Fibroblast of lung (primary cell): ENCODE measurements at places on chromosomes 6 and 20. TPM values are rescaled to one million over a fixed set of nuclear protein-coding genes. Genes with fewer than 3 reads are reported as not detected.
A peak's percentile ranks its signal among the peaks of the same experiment; 100 is the strongest.

The SAMD5 gene
- total RNA-seq, result 3.1 and 4.0 TPM in 2 replicates

The ZDHHC14 gene
- 3.5 and 4.6 TPM in 2 replicates for total RNA-seq

The MMP24 gene
- total RNA-seq, result under 0.01 and 0.17 TPM in 2 replicates

The BACH2 gene
- total RNA-seq, result 1.5 and 2.6 TPM in 2 replicates

The GPLD1 gene
- total RNA-seq, result under 0.01 TPM in 2 replicates

The SAPCD1 gene
- total RNA-seq, result 0.26 and 0.50 TPM in 2 replicates

GRCh38 chr20:54172856-54173652 is 732 bp downstream of the CYP24A1 start:
- DNase-seq, result peak; percentile 46

DNA sequence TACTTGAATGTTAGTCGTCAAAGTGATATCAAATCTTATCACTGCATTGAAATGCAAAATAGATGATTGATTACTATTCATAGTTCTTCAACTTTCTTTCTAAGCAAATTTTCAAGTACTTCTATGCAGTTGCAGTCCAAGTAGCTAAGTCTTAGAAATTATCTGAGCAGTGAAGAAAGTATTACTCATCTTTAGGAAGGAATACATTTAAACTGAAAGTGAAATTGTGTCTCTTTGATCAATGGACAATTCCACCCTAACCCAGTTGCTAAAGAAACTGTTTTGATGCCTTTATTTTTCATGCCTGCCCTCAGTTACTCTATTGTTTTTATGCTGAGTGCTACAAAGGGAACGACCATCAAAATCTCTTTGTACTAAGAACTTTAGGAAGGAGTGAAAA is 337.4 kb downstream of the GRIK2 start:
- peak; percentile 32 for DNase-seq

GRCh38 chr6:139550361-139550760 is 175.9 kb upstream of the CITED2 start:
- DNase-seq, result no peak

- DNase-seq, result no peak
These were observed 80.1 kb downstream of the GMDS start for GRCh38 chr6:2165286-2165685.

- DNase-seq, result no peak
These were observed 8.0 kb upstream of the SLC17A3 start for GRCh38 chr6:25882051-25882496.

DNA sequence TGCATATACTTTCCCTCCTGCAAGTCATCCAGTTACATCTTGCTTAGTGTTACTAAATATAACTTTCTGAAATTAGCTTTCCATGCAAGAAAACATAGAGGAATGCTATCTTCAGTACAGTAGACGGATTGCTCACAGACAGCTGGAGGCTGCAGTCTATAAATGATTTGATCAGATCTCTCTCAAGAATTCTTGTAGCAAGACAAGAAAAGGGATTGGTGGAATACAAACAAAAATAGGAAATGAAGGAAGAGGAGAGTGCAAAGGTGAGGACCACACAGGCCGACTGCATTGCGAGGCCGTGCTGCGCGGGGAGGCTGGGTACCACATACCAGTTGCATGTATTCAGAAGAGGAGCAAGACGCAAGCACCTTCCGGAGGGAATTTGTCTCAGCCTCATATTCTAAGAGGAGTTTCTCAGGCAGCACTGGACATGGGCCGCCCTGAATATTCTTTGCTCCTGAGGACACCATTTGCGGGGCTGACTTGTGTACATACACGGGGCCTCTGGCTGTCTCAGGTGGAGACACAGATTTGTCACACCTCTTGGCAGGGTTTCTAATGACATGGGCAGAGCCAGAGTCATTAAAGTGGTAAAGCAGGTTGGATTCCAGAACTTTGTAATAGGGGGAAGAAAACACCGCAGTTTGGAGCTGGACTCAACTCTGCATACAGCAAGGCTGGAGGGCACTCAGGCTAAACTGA is 22.7 kb upstream of the KIF25 start:
- DNase-seq, result peak; percentile 16

GRCh38 chr6:16894301-16894700 is 133.0 kb upstream of the ATXN1 start:
- no peak for DNase-seq

DNA sequence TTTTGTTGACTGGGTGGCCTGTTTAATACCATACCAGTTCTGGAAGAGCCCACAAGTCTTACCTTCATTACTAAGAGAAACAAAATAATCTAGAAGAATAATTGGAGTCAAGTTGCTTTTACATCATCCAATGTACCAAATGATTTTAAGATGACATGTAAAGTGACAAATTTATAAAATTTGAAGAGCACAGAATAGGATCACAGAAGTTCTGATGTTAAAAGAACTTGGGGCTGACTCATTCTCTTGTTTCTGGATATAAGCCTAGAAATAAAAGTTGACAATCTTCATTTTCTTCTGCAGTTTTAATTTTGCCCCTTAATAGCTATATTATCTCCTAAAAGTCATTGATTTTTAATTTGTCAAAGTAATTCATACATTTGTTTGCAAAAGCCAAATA is 317.5 kb upstream of the MARCKS start:
- DNase-seq, result peak; percentile 30

GRCh38 chr6:112205427-112206109 is 48.8 kb downstream of the LAMA4 start:
- no peak for DNase-seq

- peak; percentile 60 for DNase-seq
These were observed 33.0 kb downstream of the MRAP2 start for GRCh38 chr6:84066536-84066935.

DNA sequence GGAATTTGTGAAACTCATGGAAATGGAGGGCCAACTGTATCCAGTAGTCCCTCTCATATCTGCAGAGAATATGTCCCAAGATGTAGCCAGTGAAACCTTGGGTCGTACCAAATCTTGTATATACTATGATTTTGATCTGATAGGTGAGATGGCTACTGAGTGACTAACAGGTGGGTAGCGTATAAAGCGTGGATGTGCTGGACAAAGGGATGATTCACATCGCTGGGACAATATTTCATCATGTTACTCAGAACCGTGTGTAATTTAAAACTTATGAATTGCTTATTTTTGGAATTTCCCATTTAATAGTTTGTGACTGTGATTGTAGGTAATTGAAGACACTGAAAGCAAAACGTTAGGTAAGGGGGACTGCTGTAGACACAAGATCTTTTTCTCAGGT is 144.1 kb downstream of the SMAP1 start:
- DNase-seq, result peak; percentile 43

- no peak for DNase-seq
These were observed 42.8 kb upstream of the RALGAPA2 start for GRCh38 chr20:20755231-20755630.

- no peak for DNase-seq
These were observed 21.2 kb downstream of the MRPS18A start for GRCh38 chr6:43666196-43666920.

GRCh38 chr6:164523087-164523654 is 786.2 kb downstream of the C6orf118 start:
- no peak for DNase-seq

DNA sequence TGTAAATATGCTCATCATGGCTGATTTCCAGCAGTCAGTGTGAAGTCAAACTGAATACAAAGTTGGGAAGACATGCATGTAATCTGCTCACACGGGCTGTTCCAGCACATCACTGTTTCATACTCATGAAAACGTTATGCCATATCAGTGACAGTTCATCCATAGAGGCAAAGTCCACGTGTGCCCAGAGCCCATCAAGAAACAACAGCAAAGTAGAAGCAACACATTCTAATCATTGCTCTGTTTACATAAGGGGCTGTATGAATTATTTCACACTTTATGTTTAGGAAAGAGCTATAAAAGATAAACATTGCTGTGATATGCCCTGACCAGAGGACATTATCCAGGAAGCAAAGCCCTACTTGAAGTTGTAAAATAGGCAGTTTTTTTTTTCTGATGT is 157.0 kb upstream of the ENPP5 start:
- DNase-seq, result no peak

DNA sequence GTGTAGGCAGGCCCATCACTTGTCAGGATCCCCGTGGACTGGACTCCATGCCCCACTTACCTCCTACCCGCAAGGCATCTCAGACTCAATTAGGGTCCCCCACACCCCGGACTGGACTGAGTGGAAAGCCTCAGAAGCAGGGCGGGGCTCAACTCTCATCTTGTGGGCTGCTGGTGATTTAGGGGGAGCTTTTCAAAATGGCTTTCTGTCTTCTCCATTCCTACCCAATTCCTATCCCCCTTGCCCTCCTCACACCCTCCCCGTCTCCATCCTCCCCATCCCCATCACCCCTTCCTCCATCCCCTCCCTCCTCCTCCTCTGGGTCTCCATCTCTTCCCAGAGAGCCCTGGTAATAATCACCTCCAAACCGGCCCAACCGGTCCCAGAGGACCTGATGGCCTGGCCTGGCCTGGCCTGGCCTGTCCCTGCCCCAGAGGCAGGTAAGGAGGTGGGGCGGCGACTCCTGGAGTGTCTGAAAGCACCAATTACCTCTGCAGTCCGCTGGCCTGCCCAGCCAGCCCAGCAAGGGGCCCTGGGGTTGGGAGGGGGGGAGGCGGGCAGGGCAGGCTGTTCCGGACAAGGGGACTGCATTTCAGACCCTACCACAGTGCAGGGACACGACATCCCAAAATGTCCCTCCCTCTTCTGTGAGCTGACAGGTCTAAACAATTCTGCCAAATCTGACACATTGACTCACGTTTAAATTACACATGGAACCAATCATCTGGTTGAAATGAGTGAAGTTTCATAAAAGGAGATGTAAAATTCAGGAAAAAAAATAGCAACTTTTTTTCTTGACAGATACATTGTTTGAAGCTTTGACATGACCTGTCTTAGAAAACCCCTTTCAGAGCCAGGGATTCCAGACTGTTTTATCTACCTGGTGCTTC is 24.8 kb downstream of the MAFB start:
- DNase-seq, result no peak

GRCh38 chr6:26322645-26323482 is 42.1 kb upstream of the BTN3A2 start:
- peak; percentile 95 for DNase-seq

DNA sequence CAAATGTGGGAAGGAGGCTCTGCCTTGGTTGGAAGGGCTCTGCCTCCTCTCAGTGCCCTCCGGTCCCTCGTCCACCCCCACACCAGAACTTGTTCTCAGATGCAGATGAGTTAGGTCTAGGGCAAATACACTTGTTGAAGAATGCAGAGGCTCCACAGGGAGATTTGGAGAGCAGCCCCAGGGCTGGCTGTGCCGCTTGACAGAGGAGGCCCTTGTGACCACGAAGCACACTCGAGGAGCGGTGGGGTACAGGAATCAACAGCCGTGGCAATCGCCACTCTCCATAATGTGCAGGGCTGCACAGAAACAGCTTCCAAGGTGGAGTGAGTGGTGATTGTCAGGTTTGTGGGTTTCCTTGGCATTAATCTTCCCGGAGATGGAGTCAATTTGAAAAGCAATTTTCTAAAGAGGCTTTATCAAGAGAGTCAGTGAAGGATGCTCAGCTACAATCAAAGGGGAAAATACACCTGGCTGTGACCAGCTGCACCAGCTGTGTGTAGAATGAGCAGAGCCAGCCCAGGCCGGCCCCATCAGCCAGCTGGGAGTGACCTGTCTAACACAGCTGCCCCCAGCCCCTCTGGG is 59.5 kb downstream of the BFSP1 start:
- no peak for DNase-seq

DNA sequence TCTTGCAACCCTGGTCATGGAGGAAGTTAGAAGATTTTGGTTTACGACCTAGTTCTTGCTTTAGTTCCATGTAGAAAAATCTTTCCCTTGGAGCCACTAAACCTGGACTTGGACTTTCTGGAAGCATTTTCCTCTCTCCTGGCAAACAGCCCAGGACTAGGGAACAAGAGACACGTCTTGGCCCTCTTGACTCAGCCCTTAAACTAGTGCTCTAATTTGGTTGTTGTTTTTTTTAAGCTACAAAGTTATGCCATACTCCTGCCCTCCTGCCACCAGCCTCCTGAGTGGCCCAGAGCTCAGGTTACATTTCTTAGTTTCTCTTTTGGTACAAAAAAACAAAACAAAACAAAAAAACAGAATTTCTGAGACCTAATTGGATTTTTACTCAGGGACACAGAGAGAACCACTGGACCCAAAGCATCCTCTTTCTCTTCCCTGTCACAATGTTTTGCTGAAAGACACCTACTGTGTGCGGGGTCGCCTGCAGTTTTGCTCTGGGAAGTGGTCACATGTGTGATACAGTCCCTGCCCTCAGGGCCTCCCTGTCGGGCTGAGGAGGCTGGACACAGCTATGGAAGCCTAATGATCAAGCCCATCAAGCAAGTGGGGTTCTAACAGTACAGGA is 32.3 kb upstream of the SCUBE3 start:
- DNase-seq, result peak; percentile 65

- no peak for DNase-seq
These were observed 66.8 kb upstream of the CCN2 start for GRCh38 chr6:132017942-132018341.

DNA sequence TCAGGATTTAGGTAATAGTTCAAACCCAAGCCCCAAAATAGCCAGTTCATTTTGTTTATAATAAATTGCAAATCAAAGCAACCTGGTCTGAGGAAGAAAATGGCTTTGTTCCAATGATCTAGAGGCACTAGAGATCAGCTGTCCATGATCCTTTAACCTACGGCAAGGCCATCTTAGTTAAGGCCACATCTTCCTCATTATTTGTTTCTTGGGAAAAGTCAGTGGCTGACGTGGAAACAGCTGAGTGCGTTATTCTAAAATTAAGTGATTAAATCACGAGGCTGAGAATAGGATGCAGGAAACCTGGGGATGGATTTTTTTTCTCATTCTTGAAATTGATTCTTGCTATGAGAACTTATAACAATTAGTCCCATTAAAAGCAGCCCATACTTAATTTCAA is 10.1 kb upstream of the TENT5A start:
- no peak for DNase-seq

GRCh38 chr6:168563656-168564055 is 122.7 kb downstream of the SMOC2 start:
- no peak for DNase-seq
